Psoas muscle (tissue), 8 donors: ENCODE measurements at places on chromosomes 7 and 10. TPM values are rescaled to one million over a fixed set of nuclear protein-coding genes. Genes with fewer than 3 reads are reported as not detected.

The RAB19 gene
- not detected for polyA plus RNA-seq

The AGBL3 gene
- polyA plus RNA-seq, result 0.51 TPM

GRCh38 chr10:97274828-97275227 lies 17.6 kb downstream of the ARHGAP19 start:
- no peak for DNase-seq

GRCh38 chr10:1605999-1606940 lies 131.1 kb downstream of the ADARB2 start:
- no peak for DNase-seq

- DNase-seq, result no peak
Observed at GRCh38 chr10:31683682-31684081, 244.9 kb downstream of the ARHGAP12 start.

The TMEM270 gene
- not detected for polyA plus RNA-seq

The KRIT1 gene
- 12.4 TPM for polyA plus RNA-seq

The ARHGEF35 gene
- 0.18 TPM for polyA plus RNA-seq

DNA sequence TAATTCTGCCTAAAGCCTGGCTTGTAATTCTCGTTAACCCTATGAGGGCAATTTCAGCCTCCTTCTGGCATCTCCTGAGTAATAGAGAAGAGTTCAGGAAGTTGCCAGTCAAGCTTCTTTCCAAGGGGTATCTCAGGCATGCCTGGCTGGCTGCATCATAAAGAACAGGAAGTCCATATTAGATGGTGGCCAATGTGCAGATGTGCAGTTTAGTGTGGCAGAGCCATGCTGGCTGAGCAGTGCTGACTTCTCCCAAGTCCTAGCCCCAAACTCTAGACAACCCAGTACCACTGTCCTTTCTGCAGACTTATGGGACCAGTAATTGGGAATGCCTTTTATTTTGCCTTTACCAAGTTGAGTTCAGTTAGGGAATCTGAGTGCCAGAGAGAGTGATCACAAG lies 517.9 kb downstream of the GALNT17 start:
- no peak for DNase-seq

DNA sequence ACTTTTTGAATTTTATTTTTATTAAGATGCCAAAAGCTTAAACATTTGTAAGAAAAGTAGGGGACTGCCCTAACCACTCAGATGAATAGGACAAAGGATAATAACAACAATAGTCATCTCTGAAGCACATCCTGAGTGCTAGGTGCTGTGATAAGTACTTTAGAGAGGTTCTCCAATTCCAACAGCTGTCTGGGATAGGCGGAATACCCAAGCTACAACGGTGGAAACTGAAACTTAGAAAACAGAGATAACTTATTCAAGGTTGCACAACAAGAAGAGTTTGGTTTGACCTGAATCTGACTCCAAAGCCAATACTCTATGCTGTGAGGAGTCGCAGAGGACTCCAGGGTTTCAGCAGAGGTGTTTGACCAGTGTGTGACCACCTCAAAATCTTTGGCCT lies 2.0 kb downstream of the RTKN2 start:
- no peak for DNase-seq

GRCh38 chr7:1425292-1426136 lies 33.8 kb downstream of the MICALL2 start:
- DNase-seq, result no peak

- DNase-seq, result no peak
Observed at GRCh38 chr7:16528520-16528919, 1.9 kb downstream of the LRRC72 start.

The MMD2 gene
- polyA plus RNA-seq, result 0.01 TPM

- DNase-seq, result no peak
Observed at GRCh38 chr7:73828107-73828803, 2.5 kb upstream of the CLDN4 start.

The TLL2 gene
- polyA plus RNA-seq, result 0.64 TPM

The TPK1 gene
- 1.7 TPM for polyA plus RNA-seq

DNA sequence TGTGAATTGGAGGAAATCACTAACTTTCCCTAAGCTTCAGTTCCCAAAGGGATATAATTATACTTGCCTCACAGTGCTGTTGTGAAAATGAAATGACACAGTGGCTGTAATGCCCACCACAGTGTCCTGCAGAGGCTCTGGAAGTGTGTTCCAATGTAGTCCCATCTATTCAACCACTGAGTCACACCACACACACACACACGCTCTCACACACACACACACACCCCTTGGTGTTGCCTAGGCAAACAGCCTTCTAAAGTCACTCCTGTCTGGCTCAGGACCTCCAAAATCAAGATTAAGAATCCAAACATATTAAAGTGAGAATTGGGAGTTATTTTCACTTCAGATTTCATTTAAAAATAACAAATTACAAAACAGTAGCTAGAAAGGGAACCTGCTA lies 73.3 kb downstream of the NRCAM start:
- no peak for DNase-seq

The PRTFDC1 gene
- polyA plus RNA-seq, result 0.43 TPM
